ENCODE measurements at places on chromosomes 3 and 15. TPM values are rescaled to one million over a fixed set of nuclear protein-coding genes. Genes with fewer than 3 reads are reported as not detected.

GRCh38 chr15:57297163-57297593 lies 79.1 kb upstream of the CGNL1 start:
- no peak for DNase-seq

DNA sequence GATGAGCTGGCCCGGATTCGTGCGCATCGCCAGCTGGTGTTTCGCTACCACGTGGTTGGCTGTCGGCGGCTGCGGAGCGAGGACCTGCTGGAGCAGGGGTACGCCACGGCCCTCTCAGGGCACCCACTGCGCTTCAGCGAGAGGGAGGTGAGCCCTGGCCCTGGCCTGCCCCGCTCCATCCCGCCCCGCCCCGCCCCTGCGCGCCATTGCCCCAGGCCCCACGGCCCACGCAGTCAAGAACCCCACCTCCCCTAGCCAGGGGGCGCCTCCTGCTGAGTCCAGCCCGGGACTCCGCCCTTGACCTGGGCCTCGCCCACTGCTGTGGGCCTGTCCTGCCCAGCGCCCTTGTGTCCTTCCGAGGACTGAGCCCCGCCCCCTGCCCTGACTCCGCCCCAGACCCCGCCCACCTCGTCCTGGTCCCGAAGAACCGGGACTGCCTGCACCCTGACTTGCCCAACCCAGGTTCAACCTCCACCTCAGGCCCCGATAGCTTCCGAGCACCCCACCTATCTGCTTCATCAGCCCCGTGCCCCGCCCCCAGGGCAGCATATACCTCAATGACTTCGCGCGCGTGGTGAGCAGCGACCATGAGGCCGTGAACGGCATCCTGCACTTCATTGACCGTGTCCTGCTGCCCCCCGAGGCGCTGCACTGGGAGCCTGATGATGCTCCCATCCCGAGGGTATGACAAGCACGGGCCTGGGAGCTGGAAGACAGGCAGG lies 14.8 kb downstream of the NT5DC2 start:
- DNase-seq, result no peak

GRCh38 chr3:188006726-188007393 lies 147.1 kb upstream of the LPP start:
- DNase-seq, result no peak

GRCh38 chr3:13078163-13078905 lies 5.1 kb upstream of the IQSEC1 start:
- no peak for DNase-seq

GRCh38 chr15:64753480-64754185 lies 21.8 kb downstream of the RBPMS2 start:
- DNase-seq, result no peak

DNA sequence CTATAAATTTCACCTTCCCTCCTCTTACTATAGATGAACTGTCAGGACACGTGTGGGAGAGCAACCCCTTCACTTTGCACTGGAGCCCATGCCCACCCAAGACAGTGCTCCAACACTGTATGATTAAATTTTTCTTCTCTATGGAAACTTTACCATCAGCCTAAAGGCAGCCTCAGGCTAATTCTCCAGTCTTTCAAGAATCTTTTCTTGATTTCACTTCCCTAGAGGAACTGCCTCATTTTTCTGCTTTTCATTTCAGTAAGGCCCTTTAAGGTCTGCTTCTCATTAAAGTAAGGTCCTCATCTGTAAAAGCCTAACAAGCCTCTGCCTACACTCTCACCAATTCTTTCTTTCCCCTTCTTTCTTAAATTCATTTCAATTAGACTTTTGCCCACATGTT lies 137.3 kb downstream of the KCNMB2 start:
- DNase-seq, result no peak

DNA sequence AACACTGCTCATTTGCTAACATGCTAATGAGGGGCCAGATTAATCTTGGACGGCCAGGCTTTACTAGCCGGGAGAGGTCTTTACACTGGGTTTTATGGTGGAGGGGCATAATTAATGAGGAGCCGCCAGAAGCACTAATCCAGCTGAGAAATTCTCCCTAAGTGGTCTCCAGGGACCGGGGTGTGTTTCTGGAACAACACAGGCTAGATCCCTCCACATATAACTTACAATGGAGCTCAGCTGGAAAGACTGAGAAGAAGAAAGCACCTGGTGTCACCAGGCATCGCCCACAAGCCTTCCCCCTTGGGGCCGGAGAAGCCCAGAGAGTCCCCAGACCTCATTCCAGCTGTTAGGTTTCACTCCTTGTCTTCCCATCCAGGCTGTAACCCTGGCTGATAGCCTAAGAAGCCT lies 127.5 kb downstream of the MEGF11 start:
- no peak for DNase-seq

DNA sequence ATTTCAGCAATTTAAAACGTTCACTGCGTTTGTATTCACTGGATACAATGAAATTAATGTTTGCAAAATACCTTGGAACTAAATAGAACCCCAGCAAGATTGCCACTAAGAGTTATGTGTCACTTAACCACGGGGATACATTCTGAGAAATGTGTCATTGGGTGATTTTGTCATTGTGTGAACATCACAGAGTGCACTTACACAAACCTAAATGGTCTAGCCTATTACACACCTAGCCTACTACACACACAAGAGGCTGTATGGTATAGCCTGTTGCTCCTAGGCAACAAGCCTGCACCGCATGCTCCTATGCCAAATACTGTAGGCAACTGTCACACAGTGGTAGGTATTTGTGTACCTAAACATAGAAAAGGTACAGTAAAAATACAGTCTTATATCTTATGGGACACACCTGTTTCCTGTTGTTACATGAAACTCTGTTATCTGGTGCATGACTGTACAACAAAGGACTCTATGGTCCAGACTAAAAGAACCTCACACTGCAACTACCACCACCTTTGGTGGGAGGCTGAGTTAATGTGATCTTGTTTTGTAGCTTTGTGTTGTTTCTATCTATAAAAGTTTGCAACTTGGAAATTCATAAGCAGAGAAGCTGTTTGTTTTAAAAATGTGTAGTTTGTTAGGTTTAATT lies 92.2 kb upstream of the NTRK3 start:
- no peak for DNase-seq

- DNase-seq, result peak; percentile 69
Observed at GRCh38 chr15:60385620-60386552, 11.9 kb downstream of the ANXA2 start.

GRCh38 chr3:141728355-141728892 lies 9.7 kb upstream of the RNF7 start:
- no peak for DNase-seq

DNA sequence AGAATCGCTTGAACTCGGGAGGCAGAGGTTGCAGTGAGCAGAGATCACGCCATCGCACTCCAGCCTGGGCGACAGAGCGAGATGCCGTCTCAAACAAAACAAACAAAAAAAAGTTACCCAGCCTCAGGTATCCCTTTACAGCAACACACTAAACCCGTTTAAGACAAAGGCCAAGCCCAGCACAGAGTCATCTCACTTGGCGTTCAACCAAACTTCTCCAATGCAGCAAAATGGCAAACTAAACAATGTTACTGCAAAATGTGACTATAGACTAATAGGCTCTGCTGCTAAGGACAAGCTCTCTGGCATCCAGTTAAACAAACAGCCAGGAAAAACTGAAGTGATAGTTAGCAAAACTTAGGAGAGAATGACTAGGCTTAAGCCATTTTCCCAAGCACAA lies 6.4 kb upstream of the FAM219B start:
- DNase-seq, result no peak

DNA sequence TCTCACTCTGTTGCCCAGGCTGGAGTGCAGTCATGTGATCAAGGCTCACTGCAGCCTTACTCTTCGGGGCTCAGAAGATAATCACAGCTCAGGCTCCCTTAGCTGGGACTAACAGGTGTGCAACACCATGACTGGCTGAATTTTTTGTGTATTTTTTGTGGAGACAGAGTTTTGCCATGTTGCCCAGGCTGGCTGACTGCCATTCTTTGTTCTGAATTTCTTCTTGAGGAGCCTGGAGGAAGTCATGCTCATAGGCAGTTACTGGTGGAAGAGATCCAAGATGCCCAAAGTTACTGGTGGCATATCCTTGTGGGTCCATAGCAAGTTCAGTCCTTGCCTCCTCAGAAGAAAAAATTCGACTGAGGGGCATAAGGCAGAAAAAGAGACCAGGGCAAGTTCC lies 16.6 kb upstream of the UBP1 start:
- DNase-seq, result no peak

DNA sequence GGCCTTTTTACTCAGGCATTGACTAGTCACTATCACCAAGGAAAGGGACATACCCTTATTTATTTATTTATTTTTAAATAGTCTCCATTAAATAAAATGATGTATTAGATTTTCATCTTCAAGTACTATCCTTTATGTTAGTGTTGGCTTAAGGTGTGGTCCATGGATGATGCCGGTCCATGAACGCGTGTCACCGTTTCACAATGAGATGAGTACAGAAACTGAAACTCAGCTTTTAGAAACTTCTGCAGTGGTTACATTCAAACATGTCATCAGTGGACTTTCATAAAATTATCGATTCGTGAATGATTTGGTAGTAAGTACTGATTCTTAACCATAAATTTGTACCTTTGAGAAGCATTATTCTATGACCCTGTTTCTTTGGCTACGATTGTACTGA lies 166.6 kb downstream of the SATB1 start:
- DNase-seq, result no peak

- no peak for DNase-seq
Observed at GRCh38 chr3:99212969-99213368, 311.5 kb upstream of the DCBLD2 start.

DNA sequence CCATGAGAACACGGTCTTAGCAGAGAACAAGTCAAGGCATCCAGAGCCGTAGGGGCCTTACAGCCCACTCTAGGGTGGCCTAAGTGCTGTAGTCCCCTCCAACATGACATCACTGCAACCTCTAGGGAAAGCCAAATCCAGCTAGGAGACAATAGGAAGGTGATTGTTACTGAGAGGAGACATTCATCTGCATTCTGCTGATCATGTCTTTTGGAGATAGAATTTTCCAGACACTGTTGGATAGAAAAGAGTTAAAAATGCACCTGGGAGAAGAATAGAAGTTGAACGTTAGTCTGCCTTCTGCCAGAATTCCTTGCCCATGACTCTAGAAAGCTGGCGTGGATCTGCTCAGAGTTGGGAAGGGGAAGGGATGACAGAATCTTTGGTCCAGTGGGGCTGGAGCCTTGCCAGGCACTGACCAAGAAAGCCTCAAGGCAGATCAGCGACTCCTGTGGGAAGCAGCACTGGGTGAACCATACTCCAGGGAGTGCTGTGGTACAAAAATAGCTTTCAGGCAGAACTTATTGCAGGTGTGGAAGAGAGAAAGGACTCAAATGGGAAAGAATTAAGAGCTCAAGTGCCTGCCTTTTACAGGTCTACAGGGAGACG lies 44.8 kb upstream of the RAF1 start:
- DNase-seq, result no peak

The MON1A gene
- 12.0 TPM for total RNA-seq

The C3orf33 gene
- 7.6 TPM for total RNA-seq

The PRSS50 gene
- total RNA-seq, result 0.14 TPM

The PDZRN3 gene
- total RNA-seq, result 80.9 TPM

The SLC28A1 gene
- total RNA-seq, result not detected

The AP3B2 gene
- total RNA-seq, result 9.3 TPM

The CYP11A1 gene
- total RNA-seq, result 45.9 TPM

The CLEC3B gene
- 61.1 TPM for total RNA-seq

The PFKFB4 gene
- 89.0 TPM for total RNA-seq

Measured in prostate gland (tissue), 2 donors.